ENCODE measurements at places on chromosomes 6 and 20.

DNA sequence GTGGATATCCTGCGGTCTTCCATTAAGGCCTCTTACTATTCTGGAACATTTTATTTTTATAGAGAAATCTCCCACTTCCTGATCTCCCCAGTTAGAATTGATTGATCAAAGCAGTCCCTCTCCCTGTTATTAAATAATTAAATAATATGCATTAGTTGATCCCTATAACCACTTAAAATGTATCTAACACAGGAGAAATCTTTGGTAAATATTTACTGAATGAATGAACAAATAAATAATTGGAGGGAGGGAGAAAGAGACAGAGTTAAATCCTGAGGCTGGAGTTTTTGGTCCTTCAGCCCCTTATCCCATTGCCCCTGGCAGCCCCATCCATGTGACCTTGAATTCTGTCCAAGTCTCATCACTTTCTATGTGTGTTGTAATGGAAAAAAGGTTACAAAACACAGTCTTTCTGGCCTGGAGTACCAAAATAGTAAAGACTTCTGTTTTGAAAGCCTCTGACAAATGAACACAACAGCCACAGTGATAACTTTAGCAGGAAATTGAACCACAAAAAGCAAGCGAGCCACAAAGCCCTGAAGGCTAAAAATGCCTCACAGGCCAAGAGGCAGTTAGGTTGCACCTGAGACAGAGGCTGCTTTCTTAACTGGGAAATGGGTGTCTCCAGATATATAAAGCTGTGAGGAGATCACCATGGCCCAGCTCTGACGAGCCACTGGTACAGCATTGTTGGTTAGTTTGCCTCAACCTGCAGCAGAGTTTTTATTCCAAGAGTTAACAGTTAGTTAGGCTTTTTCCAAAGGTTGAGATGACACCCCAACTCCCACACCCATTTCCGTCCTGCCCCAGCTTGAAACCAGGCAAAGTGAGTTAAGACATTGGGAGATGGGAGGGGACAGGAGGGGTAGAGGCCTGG, 11.3 kb downstream of the NT5E start:
- DNase-seq, result no peak

DNA sequence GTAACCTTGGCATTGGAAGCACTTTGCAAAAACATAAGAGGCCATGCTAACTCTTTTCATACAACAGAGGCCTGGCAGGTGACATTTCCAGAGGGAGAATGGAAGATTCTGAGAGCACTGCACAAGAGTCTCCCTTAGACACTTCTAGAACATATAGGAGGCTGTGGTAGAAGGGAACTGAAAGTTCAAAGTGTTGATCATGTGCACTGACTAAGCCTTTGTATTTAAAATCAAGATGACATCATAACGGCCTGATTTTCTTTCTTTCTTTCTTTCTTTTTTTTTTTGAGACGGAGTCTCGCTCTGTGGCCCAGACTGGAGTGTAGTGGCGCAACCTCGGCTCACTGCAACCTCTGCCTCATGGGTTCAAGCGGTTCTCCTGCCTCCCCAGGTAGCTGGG, 26.8 kb upstream of the DNAAF9 start:
- DNase-seq, result no peak

DNA sequence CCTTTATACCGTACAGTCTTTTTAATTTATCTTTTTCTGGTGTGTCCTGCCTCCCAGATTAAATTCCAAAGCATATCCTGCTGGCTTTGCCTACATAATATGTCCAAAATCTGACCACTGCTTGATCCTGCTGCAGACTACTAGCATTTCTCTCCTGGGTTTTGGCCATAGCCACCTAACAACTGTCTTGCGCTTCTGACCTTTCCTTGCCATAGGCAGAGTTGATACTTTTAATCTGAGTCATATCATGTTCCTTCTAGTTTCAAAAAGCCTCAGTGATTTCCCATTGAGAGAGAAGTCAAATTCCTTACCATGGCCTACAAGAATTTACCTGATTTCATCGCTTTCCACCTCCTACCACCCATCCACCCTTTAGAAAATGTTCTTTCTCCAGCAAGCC, 104.8 kb downstream of the BCKDHB start:
- DNase-seq, result no peak

DNA sequence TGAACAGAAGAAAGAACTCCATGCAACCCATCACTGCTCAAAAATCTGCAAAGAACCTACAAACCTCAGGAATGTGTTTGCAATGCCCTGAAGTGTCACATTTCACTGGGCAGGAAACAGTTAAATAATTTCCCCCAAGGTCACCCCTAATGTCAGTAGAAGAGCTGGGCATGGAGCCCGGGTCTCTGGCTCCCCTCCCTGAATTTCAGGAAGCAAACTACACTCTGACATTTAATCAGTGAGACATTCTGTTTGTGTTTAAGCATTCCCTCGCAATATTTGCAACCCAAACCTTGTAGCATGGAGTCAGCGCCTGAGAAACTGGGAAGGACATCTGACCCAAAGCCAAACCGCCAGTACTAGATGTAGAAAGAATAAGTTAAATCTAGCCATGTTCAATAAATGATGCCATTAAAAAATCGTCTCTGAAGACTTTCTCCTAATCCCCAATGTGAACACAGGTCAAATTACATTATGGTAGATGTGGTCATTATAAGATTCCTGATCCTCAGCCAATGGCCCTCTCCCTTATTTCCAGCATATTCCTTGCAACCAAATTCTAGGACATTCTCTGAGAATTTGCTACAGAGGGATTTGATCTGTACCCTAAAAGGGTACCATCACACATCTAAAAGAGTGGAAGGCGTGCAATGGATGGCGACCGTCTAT, 91.2 kb upstream of the ADTRP start:
- DNase-seq, result no peak

GRCh38 chr6:56995347-56995902, 40.5 kb downstream of the BEND6 start:
- no peak for DNase-seq

DNA sequence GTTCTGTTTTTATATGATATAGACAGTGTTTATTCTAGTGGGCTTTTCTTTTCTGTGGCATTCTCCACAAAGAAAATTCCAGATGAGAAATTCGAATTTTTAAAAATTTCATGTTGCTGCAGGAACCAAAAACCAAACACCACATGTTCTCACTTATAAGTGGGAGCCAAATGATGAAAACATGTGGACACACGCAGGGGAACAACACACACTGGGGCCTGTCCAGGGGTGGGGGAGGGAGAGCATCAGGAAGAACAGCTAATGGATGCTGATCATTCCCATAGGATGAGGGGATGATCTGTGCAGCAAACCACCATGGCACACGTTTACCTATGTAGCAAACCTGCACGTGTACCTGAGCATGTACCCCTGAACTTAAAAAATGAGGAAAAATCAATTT, 499.0 kb upstream of the SLC35B3 start:
- DNase-seq, result no peak

GRCh38 chr20:3470208-3470626, 601 bp upstream of the ATRN start:
- no peak for DNase-seq

- no peak for DNase-seq
These were observed 55.5 kb upstream of the PLCB1 start for GRCh38 chr20:8076306-8077136.

DNA sequence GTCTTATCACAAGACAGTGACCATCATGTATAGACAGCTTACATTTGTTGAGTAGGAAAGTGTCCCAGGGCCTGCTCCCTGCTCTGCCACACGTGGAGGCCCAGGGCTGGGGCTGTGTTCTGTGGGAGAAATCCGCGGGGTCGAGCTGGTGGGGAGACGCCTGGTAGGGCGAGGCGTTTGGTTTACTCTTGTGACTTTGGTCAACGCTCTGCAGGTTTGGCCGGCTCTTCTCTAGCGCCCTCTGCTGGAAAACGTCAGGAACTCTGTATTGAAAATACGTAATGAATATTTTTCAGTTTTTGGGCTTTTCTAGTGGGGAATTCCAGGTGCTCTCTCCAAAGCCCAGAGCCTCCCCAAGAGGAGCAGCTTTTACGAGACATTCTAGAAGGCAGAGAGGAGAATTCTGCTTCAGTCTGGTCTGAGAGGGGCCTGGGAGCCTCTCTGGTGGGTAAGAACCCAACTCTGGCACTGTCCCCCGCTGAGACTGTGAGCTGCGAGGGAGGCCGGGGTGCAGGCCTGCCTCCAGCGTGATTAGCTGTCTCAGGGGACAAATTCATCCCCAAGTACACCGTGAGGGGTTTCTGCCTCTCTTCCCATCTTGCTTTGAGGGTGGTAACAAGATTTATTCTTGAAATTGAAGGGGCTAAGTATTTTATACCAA, 112.6 kb upstream of the RALGAPA2 start:
- DNase-seq, result peak; percentile 68

GRCh38 chr6:154247119-154247861, 109.3 kb downstream of the IPCEF1 start:
- DNase-seq, result no peak

- DNase-seq, result peak; percentile 23
These were observed 766 bp downstream of the SLC16A10 start for GRCh38 chr6:111087871-111088667.

DNA sequence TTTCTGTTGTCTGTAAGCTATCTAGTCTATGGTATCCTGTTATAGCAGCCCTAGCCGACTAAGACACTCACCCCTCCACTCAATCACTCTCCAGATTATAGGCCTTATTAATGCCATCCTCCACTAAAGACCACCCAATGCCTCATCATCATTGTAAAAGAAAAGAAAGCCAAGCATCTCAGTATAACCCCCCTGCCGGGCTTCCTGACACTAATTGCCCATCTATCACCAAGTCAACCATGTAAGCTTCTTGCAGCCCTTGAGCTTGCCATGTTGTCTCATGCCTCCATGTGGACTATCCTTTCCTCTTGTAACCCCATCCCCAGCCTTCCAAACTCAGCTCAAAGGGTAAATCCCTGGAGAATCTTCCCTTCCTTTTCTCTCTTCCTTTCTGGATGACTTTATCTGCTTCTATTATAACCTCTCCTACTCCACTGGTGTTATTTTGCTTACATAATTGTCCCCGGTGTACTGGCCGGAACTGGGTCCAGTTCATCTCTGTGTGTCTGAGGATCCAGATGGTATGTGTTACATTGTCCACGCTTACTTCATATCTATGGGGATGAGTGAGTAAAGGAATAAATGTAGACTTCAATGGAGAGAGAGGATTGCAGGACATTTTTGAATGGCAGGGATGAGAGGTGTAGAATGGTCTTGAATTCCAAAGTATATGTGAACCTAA, 202.9 kb upstream of the SOX4 start:
- peak; percentile 58 for DNase-seq

- DNase-seq, result no peak
These were observed 17.5 kb downstream of the MRPS18A start for GRCh38 chr6:43669922-43670622.

GRCh38 chr6:160055813-160056212, 65.8 kb upstream of the SLC22A1 start:
- DNase-seq, result no peak

DNA sequence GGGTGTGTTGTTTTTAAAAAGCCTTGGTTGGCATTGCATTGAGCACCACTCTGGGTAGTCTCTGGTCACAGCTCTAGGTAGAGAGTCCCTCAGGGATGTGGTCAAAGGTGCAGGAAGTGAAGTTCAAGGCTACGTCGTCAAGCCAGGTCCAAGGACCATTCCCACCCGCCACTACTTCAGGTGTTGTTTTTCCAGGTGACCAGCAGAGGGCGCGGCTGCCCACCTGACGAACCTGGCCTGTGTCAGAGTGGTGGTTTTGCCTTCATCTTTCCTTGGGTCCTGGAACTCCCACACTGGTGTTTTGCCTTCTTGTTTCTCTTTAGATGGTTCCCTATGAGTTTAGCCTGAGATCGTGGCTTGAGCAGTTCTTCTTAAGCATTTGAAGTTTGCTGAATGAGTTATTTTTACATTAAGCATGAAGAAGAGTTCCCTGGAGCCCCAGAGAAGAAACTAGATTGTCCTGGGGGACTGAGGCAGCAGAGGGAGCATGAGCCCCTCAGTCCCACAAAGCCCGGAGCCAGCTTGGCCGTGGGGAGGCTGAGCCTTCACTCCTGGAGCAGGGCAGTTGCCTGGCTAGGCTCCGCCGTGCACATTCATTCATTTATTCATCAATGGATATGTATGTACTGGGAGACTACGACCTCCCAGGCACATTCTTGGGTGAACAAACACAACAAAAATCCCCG, 5.6 kb upstream of the PHACTR3 start:
- DNase-seq, result peak; percentile 20

GRCh38 chr20:58740356-58741308, 48.0 kb downstream of the NPEPL1 start:
- no peak for DNase-seq

GRCh38 chr20:50332491-50332980, 141.9 kb downstream of the CEBPB start:
- DNase-seq, result no peak

DNA sequence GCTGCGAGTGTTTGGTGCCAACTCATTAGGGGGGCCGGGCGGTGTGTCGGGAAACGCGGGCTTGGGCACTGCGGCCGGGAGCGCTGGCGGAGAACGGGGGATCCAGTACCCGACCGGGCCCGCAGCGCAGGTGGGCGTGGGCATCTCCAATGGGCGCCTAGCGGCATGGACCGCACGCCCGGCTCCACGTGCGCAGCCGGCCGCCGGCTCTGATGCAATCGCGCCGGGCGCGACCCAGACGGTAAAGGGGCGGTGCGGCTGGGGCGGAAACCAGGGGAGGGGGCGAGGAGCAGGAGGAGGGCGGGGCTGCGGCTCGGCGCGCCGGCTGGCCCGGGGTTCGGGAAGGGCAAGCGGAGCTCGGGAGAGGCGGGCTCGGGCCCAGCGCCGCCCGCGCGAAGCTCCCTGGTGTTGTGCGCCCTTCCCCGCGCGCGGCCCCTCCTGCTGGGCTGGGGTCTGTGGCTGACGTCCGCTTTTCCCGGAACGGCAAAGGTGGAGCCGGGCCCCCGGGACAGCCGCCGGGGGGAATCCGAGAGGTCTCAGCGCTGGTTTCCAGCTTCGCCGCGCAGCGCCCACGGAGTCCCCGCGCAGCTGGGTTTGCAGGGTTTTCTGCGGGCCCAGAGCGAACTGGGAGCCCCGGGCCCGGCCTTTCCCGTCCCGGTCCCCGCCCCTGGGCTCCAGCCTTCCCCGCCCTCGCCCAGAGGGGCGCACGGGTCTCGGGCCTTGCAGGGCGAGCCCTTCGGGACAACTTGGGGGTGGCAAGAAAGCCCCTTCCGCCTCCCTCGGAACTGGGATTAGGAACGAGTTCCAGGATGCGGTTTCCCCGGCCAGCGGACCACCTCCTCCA, 867 bp downstream of the MTHFD1L start:
- peak; percentile 93 for DNase-seq

DNA sequence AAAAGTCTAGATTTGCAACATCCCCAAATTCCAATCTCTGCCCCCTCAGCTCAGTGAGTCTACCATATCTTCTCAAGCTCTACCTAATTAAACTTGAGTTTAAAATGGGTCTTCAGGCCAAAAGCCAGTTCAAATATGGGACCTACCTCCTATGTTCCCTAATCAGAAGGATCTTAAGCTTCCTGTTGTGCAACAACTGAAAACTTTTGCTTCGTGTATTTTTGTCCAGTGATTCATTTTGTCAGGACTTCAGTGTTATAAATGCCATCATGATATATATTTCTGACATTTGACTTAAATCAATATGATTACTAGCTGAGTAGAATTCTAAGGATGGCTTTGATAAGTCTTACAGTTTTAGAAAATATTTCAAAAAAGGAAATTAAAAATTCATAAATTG, 622.6 kb upstream of the PTCHD4 start:
- DNase-seq, result no peak

GRCh38 chr6:8017705-8018104, 46.5 kb downstream of the BLOC1S5 start:
- no peak for DNase-seq

Measured in WERI-Rb-1 (cell line).